Kidney capillary endothelial cell (primary cell): ENCODE measurements at places on chromosomes 12 and 14.

GRCh38 chr14:90758959-90759358 lies 57.3 kb downstream of the TTC7B start:
- peak; percentile 59 for DNase-seq

- DNase-seq, result no peak
Observed at GRCh38 chr12:131114942-131115584, 161.4 kb downstream of the ADGRD1 start.

GRCh38 chr14:49483268-49483667 lies 102.9 kb downstream of the RPS29 start:
- DNase-seq, result no peak

DNA sequence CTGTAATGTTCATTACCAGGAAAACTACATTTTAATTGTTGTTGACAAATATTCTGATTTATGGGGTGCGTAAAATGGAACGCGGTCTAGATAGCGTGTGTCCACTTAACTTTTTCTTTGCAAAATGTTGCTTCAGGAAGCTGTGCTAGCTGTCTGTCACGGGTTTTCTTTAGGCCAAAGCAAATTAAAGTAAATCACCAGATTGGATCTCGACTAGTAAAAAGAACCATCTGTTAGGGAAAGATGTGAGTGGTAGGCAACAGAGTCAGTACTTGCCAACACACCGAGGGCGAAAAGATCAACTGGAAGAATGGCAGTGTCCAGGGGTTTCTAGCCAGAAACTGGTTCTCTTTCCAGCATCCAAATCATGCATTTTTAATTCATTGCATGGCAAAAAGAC lies 404.9 kb upstream of the TMPO start:
- no peak for DNase-seq

DNA sequence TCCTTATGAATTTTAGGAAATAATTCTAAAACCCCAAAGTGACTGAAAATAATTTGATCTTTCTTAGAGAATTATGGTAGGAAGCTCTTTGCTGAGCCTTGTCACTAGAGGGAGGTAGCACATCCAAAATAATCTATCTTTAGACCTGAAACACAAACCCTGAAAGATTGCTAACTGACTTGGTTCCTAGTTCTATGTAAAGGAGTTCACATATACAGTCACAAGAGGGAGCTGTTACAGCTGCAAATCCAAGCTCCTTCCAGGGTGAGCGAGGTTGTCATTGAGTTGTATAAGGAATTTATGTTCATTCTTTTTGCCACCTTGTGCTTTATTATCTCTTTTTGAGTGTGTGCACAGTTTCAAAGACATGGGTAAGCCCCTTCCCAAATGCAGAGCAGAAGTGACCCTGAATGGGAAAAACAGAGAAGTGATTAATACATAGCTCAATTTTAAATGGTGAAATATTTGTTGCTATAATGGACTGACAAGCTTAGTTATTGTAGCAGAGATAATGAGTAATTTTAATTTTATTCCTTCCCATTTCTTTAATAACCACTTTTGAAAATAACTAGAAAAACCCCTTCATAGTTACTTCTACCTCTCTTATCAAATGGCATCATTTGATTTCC lies 387.9 kb downstream of the DAD1 start:
- no peak for DNase-seq

GRCh38 chr12:97561619-97562290 lies 99.2 kb downstream of the RMST start:
- DNase-seq, result no peak

DNA sequence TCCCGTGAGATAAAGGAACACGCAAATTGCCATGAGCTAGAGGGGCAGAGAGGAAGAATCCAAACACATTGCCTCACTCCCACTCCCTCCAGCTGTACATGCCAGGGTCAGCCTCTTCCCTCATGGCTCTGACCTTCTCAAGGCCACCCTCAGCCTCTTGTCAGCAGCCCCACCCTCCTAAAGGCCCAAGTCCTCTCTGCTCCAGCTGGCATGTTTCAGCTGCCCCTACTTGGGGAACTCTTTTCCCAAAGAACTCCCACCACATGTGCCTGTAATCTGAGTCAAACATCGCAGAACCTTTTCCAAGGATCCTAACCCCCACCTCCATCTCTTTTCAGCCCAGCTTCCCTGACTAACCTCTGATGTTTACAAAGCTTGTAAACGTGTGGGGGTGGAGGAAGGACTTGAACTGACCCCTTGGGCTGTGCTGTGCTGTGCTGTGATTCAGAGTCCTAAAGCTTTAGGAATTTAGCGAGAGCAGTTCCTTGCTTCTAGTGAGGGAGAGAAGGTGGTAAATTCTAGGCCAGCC lies 7.3 kb upstream of the CACNB3 start:
- no peak for DNase-seq

GRCh38 chr12:123278101-123278627 lies 6.5 kb upstream of the CDK2AP1 start:
- DNase-seq, result peak; percentile 84

DNA sequence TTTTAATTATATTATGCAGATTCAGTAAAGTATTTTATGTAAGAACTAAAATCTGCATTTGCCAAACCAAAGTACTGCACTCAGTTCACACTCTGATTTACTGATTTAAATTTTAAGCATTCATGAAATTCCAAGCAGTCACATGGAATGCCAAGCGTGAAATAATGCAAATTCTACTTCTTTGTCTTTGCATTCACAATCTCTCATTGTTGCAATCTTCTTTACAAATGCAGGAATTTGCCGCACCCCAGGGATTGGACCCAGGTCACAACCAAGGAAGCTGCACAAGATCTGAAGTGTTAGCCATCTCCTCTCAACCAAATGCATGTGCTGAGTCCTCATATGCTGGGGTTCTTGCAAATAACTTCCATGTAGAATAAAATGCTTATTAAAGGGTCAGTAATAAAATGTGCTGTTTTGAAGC lies 71.9 kb downstream of the TUNAR start:
- no peak for DNase-seq

- no peak for DNase-seq
Observed at GRCh38 chr12:15629761-15630160, 159.4 kb downstream of the EPS8 start.

DNA sequence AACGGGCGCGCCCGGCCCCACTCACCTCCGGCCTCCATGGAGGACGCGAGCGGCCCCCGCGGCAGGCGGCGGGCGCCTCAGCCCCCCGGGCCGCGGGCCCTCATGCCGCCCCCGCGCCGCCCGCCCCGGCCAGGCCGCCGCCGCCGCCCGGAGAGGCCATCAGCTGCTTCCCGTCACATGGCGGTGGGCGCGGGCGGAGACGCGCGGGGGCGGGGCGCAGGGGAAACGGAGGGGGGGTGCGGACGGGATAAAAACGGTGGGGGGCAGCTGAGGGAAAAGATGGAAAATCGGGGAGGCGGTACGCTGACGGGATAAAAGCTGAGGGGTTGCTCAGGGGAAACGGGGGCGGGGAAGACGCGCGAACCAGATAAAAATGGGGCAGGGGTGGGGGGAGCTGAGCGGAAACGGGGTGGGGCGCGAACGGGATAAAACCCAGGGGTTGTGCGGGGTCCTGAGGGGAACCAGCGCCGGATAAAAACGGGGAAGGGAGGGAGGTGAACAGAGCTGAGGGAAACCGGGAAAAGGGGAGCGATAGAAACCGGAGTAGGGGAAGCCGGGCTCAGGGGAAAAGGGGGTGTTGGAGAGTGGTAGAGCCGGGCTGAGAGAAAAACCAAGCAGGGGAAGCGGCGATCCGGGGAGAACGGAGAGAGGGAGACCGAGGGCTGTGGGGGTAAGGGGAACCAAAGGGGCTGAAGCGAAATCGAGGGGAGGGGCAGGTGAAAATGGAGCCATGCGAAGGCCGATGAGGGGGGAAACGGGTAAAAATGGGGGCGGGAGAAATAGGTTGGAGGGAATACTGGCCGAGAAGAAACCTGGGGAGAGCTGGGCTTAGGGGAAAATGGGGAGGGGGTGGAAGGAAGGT lies at the start of gene WSB2:
WSB2 (minus strand) TSS at position 169 of the 862 bp plus-strand sequence; CDS start at position 38, 131 bp downstream.
- peak; percentile 37 for DNase-seq

DNA sequence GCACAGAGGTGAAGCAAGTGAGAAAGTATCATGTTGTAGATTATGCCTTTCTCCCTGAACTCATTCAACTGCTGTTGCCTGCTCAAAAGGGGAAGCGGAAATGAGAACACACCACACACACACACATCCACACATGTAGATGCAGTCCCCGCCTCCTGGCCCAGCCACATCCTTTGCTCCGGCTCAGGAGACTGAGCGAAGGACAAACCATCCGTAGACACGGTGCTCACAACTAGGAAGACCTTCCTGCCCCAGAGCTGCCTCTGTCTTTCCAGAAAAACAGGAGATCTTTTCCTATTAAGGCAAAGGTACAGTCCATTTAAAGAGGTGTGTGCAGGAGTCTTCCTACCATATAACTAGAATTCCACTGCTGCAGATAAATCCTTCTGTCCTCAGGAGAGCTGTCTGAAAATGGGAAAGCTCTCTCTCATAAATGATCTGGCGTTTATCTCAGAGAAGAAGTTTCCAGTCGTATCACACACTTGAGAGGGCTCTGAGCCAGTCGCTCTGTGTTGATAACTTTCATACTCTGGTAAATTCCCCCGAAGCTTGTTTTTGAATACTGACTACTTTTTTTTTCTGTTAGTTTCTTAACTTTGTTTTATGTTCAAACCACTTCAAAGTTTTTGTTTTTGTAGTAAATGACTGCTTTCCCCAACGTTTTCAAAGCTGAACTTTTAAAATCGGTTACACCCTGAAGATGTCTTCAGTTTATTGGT lies at the start of gene TESPA1:
TESPA1 (minus strand) TSS at position 105 of the 719 bp plus-strand sequence. CDS start 10,200 bp downstream, outside the sequence.
- no peak for DNase-seq
